ENCODE measurements at places on chromosomes 1 and 21. TPM values are rescaled to one million over a fixed set of nuclear protein-coding genes. Genes with fewer than 3 reads are reported as not detected.

- DNase-seq = no peak
Observed at GRCh38 chr1:68173283-68173935, 58.9 kb downstream of the WLS start.

CFHR2 gene
- not detected for total RNA-seq

- DNase-seq = peak; percentile 87
Observed at GRCh38 chr1:153506831-153507413, 28.9 kb downstream of the S100A6 start.

DNA sequence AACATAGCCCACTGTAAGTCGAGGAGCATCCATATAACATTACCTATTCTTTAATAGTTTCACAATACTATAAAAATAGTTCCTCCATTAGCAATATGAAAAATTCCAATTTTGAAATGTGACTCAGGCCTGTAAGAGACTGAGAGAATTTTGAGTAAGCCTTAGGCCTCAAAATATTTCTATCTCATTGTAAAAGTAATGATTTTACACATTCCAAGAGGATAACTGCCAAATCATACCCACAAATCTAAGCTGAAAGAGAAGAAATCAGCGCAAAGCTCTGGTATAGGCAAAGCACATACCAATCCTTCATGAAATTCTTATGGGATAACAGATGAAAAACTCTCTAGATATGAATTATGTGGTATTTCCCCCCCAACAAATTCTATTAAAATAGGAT, 144.1 kb downstream of the CDC42BPA start:
- DNase-seq = no peak

DNA sequence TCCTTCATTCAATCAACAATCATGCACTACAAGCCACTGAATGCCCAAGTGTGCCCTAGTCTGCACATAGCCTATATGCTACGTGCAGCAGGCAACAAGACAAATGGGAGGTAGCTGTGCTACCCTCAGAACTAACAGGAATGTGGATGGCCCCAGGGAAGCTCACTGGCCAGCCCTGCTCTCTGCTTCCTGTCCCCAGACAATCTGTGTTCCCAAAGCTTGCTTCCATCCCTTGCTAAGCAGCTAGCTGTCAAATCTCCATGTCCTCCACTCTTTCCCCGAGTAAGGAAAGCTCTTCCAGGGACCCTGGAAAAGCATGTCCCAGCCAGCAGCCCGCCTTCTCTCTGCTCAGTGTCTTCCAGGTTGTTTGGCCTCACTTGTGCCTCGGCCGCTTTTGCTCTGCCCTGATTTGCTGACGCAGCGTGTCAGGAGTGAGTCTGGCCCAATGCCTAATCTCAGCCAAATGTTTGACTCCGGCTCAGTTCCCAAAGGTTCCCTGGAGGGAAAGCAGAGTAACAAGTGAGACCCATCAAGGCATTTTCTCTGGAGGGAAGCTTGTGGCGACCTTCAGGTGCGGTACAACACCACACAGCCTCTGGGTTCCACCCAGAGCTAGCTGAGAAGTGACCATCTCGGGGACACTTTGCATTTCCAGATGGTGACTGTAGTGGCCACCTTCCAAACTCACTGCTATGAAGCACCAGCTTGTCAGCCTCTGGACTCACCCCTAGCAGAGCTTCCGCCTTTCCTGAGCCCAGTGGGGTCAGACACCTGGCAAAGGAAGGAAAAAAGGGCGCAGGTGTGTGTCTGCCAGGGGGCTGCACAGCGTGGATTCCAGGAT, 243.4 kb downstream of the RHOU start:
- peak; percentile 38 for DNase-seq

DNA sequence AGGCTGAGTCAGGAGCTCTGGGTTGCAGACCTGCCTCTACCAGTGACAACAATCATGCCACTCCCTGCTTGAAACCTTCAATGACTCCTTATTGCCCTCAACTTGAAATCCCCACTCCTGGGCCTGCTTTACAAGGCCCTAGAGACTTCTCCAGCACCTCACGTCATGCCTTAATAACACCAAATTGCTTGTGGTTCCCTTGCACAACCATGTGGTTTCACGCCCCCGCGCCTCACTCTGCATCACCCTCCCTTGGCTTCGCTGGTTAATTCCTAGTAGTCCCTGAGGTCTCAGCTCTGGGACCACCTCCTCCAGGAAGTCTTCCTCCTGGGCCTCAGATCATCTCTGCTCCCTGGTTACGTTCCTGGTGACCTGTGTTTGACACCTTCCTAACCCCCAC, 33.0 kb downstream of the EPHA2 start:
- DNase-seq = no peak

GRCh38 chr1:112522621-112523020, 13.9 kb downstream of the WNT2B start:
- no peak for DNase-seq
